ENCODE measurements at places on chromosomes 2 and 18.
A peak's percentile ranks its signal among the peaks of the same experiment; 100 is the strongest.

- DNase-seq: no peak
Measured at GRCh38 chr2:69771461-69771860, 29.5 kb downstream of the ANXA4 start.

DNA sequence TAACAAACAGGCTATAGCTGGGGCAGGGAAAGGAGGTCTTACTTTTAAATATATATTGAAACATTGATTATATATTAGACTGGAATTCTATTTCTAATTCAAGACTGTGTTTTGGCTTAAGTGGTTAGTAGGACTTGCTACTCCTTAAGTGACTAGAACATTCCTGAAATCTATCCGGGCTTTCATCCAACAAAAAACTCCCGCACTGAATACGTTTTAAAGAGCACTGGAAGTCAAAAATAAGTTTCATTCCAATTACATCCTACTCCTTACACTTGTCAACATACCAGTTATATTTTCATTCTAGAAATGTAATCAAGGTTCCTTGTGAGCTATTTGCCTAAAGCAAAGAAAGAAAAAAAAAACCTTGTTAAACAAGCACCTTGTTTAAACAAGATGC lies 204.6 kb downstream of the SP3 start:
- no peak for DNase-seq

DNA sequence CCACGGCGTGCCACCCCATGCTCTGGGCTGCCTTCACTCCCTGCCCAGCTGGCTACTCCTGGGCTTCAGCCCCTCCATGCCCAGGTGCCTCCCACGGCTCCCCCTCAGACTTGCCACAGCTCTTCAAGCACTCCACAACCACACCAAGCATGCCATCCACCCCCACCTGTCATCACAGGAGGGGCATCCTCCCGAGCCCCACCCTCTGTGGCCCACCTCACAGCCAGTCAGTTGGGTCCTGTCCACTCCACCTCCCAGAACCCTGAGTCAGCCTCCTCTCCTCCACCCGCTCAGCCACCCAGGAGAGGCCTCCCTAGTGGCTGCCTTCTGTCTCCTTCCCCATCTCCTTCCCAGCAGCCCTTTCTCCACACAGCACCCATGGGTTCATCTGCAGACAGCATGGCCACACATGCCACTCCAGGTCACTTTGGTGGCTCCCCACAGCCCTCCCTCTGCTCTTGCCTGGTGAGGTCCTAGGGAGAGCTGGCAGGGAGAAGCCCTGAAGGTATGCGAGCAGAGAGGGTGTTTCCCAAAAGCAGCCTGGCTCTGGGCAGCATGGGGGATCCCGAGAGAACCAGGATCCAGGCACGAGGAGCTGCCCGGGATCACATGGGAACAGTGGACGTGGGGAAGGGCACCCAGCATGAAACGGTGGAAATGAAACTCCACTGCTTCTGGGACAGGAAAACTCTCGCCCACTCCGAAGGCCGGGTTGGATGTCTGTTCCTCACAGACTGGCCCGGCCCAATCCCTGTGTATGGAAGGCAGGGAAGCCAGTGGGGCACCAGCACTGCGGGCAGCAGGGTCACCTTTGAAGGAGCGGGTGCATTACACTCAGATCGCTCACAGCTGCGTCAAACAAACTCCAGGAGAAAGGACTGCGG lies 2.7 kb downstream of the LIMS2 start:
- no peak for DNase-seq

GRCh38 chr2:128270672-128271596 lies 47.7 kb downstream of the HS6ST1 start:
- DNase-seq: no peak

DNA sequence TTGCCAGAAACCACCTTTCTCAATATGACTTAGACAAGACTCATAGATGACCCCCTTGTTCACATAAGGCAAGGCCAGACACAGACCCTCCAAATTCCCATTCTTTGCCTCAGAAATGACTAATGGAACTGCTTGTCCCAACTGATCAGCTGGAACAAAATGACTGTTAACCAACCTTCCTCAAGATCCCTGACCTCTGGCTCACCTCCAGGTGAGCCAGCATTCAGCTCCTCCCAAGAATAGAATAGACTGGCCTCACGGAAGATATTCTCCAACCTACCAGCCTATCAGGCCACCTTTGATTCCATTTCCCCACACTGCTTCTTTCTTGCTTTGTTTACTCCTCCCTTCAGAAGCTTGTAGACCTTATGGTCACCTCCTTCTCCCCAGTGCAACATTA lies 195.7 kb upstream of the VWC2L start:
- no peak for DNase-seq

DNA sequence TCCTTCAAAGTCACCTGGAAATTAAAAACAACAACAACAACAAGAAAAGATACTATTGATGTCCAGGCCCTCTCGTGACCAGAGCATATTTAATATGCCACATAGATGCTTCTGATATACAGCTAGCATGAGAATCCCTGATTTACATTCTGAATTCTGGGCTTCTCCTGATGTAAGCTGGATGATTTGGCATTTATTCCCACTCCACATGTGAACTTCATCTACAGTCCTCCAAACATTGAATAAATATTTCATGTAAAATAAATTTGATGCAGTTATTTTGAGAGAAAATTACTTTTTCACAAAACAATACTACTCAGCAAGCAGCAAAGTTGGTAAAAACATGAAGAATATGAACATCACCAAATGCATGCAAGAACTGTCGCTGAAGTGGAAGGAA lies 453.2 kb upstream of the SETBP1 start:
- DNase-seq: no peak

DNA sequence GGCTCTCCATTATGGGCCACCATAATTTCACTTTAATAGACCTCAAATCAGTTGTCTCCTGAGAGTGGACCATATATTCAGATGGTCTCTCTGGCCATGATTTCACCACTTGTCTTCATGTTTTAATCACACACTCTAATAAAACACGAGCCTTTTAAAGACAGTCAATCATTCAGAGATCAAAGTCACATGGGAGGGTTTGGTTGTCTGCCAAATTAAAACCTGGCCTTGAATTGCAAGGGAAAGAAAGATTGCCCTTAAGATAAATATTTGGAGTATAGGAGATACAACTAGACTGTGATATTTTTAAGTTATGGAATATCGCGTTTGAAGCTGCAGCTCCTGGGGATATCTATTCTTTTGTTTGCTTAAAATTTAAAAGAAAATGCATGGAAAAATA lies 377.8 kb upstream of the DDX18 start:
- no peak for DNase-seq

GRCh38 chr2:61793389-61793836 lies 60.4 kb downstream of the FAM161A start:
- peak; percentile 18 for DNase-seq

DNA sequence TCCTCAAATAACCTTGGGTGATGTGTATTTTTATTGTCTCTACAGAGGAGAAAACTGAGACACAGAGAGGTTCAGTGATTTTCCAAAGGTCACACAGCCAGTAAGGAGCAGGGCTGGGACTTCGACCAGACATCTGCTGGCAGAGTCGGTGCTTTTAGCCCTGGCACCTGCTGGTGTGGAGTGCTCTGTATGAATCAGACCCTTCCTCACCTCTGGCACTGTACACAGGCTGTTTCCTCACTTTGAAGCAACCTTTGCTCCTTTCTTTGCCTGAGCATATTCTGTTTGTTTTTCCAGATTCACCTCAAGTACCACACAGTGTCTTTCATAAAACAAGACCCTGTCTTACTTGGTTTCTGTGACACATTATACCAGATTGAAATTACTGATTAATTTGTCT lies 107.9 kb downstream of the DPP10 start:
- no peak for DNase-seq

DNA sequence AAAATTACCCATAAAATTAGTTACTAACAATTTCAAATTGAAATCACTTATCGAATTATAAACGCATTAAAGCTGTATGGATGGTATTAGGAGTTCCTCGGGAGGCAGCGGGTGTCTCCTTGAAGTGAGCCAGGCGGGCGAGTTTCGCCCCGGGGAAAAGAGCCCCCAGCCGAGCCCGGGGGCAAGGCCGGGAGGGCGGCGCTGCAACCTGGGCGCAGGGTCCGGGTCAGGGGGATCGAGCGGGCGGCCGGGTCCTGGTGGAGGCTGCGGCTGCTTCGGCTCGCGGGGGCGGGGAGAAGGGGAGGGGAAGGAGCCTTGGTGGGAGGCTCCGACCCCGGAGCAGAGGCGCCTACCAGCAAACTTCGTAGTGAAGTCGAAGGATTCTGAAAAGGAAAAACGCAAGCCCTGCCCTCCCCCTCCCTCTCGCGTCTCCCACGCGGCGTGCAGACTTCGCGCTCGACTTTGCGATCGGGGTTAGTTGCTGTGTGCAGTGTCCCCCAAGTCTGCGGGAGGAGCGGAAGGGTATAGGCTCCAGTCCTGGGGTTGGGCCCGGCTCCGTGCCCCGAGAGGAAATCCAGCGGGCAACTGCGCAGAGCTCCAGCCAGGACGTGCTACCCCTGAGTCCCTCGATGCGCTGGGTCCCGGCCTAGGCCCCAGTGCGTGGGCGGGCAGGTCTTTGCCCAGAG lies 140.8 kb downstream of the MEIS1 start:
- no peak for DNase-seq

GRCh38 chr18:79008356-79008940 lies 28.8 kb downstream of the SALL3 start:
- no peak for DNase-seq

GRCh38 chr2:101625387-101625786 lies 72.1 kb upstream of the MAP4K4 start:
- DNase-seq: no peak

DNA sequence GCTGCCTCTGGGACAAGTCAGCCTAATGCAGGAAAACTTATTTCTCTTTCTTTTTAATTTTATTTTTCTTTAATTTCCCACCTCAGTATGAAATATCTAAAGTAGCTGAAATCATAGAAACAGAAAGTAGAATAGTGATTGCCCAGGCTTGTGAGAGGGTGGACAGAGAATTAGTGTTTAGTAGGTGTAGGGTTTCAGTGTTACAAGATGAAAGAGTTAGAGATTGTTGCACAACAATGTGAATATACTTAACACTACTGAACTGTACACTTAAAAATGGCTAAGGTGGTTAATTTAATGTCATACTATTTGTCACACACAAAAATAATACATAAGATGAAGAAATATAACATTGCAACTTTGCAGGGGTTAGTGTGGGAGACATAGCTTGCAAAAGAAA lies 80.8 kb downstream of the NAT8 start:
- DNase-seq: no peak

- no peak for DNase-seq
Measured at GRCh38 chr2:101125374-101125773, 25.8 kb downstream of the TBC1D8 start.

- no peak for DNase-seq
Measured at GRCh38 chr2:120684289-120685065, 51.2 kb upstream of the GLI2 start.

DNA sequence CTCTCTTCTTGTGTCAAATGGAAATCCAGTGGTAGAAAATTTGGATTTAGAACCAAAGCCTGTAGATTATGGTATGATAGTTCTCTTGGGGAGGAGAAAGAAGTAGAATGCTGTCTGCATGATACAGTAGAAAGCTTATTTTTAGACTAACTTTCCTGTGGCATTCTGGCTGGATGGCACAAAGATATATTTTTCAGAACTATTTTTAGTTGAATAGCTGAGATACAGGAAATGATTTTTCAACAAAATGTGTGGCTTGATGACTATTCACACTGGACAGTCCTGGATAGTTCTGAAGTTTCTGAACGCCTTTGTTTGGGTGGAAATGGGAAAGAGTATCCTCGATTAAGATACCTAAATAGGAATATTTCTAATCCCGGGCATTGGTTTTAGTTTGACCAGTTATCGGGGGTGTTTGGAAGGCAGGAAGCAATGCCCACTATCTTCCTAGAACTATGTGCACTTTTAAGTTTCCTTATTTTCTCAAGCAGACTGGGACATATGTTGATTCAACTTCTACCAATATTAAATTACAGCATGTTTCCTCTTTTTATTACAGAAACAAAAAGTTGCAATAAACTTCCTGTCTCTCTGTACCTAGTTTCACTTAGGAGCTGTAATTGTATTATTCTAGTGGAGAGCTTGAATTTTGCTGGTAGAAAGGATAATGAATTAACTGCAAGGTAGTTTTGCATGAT lies 32.1 kb downstream of the GDF7 start:
- no peak for DNase-seq

DNA sequence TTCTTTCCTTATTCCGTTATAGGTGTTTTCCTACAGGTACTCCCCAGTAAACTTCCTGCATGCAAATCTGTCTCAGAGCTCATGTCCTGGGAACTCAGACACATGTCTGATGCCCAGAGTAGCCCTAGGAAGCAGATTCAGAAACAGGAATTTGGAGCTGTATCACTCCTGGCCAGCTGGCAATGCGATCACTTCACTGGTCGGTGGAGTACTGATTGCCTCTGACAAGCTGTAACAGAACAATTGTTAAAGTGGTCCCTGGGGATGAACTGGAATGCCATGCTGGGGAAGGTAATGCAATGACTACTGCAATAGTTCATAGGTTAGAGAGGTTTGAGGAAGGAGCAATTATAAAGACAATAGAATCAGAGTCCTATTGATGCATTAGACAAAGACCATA lies 131.6 kb upstream of the DOCK10 start:
- DNase-seq: peak; percentile 40

DNA sequence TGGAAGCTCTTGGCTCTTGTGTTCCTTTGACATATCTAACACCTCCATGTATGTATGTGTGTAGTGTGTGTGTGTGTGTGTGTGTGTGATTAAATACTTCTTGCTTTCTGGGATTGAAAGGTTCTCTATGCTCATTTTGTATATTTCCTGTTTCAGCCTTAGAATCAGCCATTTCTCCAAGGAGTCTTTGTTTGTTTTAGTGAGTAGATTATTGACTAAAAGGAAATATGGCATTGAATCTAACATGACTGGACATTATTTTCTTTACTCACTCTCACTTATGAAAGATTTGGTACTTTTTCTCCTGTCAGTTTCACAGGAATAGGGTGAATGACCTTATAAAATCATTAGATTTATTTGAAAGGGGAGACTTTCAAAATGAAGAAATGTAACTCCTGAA lies 413.8 kb upstream of the SLC14A2 start:
- no peak for DNase-seq

- DNase-seq: no peak
Measured at GRCh38 chr2:17413036-17413435, 105.2 kb downstream of the RAD51AP2 start.

GRCh38 chr2:128217671-128218070 lies 101.0 kb downstream of the HS6ST1 start:
- DNase-seq: no peak

DNA sequence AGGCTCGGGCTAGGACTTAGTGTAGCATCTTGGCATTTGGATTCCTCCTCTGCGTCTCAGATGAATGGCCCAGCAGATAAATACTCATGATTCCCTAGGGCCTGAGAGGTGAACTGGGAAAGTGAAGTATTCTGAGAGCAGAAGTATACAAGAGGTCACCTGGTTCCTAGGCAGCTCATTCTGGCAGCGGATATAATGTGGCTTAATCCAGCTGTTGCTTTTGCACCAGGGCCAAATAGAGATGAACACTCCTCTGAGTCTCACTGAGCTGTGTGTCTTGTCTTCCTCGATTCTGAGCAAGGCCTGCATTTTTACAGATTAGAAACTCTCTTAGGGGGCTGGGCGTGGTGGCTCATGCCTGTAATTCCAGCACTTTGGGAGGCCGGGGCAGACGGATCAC lies 196.1 kb downstream of the SLC4A3 start:
- DNase-seq: no peak

GRCh38 chr2:124264551-124265091 lies 239.5 kb downstream of the CNTNAP5 start:
- DNase-seq: no peak

Data from NCI-H1694 (cell line).